ENCODE measurements at places on chromosomes 5 and 9. TPM values are rescaled to one million over a fixed set of nuclear protein-coding genes. Genes with fewer than 3 reads are reported as not detected.

RXFP3 gene
- total RNA-seq = not detected

IGIP gene
- total RNA-seq = 15.9 TPM

DNA sequence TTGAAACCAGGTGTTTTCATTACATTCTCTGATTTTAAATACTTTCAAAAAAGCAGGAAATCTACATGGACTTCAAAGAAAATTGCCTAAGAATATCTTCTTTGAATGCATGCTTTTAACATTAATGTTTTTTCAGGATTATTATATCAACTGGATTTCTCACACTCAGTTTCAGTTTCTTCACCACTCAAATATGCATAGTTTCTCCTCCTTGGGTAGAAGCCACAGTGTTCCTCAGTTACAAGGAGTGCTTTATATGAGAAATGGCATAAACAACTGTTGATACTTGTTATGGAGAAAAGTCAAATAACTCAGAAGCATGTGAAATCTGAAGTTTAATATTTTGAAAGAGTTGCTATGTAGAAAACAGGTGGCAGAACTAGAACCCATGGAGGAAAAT is 196.9 kb downstream of the DMRTA1 start:
- no peak for DNase-seq

DNA sequence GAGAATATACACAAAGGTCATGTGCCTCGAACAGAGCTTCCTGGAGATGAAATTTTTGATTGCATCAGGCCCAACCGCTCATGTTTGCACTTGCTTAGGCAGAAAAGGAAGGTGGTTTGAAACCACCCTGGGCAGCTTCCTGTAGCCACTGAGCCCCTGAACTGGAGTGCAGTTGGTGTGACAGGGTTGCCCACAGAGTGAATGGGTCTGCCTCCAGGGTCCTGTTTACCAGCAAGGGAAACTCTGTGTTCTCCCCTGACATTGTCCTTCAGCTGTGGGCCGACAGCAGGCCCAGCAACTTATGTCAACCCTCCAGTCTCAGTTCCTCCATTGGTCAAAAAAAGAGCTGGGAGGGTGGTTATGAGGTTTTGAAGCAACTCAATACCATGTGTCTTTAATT is 289.6 kb downstream of the KIF4B start:
- DNase-seq = no peak

- no peak for DNase-seq
These were observed 240.5 kb upstream of the IRX1 start for GRCh38 chr5:3355126-3355525.

DNA sequence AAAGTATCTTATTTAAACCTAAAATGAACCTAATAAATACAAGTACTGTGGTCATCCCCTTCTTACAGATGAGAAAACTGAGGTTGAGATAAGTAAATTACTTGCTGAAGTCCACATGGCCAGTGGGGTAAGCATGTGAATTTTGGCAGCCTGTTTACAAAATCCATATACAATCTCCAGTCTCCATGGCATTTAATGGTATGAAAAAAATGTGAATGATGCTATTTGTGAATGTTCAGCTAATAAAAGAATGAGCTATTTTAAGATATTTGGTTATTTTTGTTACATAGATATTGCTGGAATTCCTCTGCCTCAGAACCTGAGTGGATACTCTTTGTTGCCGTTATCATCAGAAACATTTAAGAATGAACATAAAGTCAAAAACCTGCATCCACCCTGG is 19.3 kb upstream of the GPR150 start:
- DNase-seq = no peak

DNA sequence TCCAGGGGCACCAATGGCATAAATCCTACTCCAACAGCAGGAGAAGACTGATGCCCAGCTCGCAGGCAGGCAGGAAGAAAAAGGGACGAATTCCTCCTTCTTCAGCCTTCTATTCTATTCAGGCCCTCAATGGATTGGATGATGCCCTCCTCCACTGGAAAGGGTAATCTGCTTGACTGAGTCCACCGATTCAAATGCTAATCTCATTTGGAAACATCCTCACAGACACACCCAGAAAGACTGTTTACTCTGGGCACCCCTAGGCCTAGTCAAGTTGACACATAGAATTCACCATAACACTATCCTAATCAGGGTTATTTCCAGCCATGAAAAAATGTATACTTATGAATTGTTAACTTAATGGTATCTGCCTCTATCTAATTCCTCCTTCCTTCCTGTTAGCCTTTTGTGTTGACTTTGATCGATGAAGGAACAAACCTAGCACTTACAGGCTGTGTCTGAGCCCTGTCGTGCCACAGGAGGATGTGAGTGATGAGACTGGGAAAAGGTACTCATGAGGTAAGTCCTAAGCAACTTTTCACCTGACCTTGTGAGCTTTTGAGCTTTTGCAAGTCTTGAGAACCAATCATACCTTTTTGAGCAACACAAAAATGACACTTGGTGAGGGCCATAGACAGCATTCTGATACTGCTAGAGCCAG is 36.5 kb downstream of the FOXD1 start:
- DNase-seq = no peak

DNA sequence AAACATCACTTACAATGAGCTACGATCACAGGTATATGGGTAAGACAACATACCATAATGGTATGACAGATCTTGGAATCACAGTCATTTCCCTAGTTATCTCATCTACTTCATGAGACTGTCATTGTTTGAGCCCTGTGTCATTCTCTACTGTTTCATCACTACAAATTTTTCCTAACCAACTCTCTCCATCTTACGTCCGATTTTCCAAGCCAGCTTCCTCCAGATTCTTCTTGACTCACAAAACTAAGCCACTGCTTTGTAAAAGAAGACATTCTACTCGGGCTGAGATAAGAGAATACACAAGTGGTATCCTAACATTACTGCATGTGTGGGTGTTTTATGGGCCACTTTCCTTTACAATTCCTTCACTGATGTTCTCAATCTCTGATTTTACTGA is 49.6 kb downstream of the SERINC5 start:
- no peak for DNase-seq

- no peak for DNase-seq
These were observed 258.4 kb upstream of the TAS2R1 start for GRCh38 chr5:9888501-9888901.

- DNase-seq = no peak
These were observed 10.3 kb upstream of the CRHBP start for GRCh38 chr5:76942581-76942980.

Data from ureter (tissue), 1 donor.